ENCODE measurements at places on chromosomes 3 and 15. TPM values are rescaled to one million over a fixed set of nuclear protein-coding genes. Genes with fewer than 3 reads are reported as not detected.

- peak; percentile 1 for DNase-seq
Measured at GRCh38 chr15:62706317-62706716, 336.2 kb upstream of the TPM1 start.

DNA sequence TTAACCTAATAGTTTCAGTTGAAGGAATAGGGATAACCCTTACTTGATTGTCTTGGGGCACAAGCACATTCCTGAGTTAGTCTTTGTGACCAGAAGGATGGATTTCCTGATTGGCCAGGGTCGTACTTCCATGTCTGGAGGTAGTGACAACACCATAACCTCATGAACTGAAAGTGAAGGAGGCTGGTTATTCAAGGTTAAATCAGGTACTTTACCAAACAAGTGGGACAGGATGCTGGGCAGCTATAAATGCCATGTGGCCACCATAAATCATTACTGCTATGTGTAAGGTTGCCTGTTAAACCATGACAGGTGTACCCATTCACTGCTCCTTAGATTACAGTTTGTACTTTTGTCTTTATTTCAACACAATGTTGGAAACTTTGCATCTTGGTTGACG, 128.3 kb upstream of the SAMMSON start:
- DNase-seq: no peak

- no peak for DNase-seq
Measured at GRCh38 chr3:157376603-157377300, 59.9 kb upstream of the PTX3 start.

- DNase-seq: no peak
Measured at GRCh38 chr15:43493703-43494472, 932 bp upstream of the TP53BP1 start.

DNA sequence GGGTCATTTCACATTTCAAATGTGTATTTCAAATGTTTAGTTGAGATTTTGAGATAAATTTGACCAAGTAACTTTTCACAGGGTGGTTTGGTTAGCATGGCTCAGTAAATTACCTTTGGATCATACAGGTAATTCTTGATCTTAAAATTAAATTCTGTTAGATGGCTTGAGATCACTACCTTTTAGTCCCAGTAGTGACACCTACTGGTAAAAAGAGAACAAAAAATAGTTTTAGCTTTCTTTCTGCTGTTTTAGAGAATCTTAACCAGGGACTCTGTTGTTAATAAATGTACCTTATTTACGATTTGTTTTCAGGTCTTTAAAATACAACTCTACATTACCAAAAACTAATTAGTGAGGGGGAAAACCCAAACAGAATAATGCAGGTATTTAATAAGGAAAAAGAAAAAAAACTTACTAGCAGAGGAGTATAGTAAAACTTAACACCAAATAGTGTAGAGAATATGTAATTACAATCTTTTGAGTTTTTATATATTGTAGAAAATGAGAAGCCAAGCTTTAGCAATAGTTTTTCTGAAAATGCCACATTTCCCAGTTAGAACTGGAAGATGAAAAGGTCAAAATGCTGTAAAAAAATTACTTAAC, 620.3 kb upstream of the AGTR1 start:
- no peak for DNase-seq

- no peak for DNase-seq
Measured at GRCh38 chr3:55893045-55893664, 406.0 kb upstream of the WNT5A start.

DNA sequence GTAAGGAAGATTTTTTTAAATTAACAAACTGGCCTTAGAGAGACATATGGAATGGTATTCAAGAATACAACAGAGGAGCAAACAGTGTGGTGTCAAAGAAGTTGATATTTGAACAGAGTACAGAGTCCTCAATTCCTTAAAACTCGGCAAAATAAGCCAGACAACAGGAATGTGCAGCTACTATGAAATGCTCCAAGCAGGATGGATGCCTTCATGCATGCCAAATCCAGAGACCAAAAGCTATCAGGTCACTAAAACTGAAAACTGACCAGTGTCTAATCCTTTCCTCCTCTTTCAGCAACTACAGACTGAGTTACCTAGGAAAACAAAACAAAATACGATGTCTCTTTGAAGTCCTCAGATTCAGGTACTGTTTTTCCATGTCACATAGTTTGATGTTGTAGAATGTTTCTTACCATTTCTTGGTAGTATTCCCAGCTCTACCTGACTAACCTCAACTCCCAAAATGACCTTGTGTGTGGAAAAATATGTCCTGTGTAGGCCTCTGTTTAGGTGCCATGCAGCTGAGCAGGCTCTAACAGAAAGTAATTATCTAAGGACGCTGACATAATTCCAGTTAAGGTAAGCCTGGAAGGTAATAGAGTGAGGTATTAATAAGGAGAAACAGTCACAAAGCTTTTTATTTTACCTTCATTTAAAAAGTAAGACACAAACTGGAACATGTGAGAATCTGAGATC, 46.9 kb downstream of the TBL1XR1 start:
- no peak for DNase-seq

DNA sequence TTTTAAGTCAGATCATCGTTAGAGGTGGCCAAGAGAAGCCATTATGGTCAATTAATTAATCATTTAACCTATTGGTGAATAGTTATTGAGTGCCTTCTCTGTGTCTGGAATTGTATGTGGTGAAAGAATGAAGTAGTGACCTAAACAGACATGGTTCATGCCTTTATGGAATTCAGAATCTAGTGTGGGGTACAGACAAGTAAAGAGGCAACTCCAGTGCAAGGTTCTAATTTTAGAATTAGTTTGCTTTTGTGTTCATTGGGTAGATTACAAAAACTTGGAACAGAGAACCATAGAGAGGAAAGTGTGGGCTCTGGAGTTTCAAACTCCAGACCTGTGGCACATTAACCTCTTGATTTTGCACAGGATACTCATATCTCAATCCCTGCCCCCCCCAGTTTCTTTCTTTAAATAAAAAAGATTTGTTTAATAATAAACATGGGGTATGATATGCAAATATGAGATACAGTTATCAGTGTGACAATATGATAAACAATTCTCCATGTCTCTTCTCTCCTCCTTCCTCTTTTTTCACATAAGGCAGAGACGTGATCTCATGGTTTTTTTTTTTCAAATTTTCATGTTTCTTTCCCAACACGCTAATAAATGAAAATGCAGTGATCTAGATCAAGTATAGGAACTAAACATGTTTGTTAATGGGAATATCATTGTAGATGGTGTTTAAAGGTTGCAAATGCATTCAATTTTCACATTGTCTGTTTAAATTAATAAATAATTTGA, 117.9 kb downstream of the MITF start:
- DNase-seq: no peak

DNA sequence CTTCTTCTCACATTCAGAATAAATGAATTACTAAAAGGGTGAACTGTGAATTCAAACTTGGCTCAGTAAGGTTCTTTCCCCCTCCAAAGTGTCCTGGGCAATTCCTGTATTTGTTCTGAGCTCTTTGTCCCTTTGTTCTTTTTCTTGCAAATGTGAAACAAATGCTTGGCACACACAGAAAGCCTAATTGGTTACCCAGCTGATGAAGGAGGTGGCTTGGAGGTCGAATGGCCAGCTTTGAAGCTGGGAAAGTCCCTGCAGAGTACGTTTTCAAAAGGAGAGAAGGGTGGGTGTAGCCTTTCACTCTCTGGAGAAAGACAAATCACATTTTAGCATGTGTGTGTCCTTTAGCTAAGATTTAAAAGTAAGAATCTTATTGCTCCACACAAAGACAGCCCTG, 154.4 kb downstream of the PEX5L start:
- peak; percentile 6 for DNase-seq

DNA sequence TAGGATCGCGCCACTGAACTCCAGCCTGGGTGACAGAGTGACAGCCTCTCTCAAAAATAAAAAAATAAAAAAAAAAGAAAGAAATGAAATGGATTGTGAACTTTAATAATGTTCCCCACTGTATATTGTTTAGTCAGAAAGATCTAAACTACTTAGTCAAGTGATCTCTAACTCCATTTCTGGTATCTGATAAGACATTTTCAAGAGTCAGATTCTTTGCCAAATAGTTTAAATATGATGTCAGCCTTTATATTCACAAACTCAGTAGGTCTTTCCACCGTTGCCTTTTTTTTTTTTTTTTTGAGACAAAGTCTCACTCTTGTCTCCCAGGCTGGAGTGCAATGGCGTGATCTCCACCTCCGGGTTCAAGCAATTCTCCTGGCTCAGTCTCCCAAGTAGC, 29.0 kb upstream of the OSBPL11 start:
- DNase-seq: no peak

DNA sequence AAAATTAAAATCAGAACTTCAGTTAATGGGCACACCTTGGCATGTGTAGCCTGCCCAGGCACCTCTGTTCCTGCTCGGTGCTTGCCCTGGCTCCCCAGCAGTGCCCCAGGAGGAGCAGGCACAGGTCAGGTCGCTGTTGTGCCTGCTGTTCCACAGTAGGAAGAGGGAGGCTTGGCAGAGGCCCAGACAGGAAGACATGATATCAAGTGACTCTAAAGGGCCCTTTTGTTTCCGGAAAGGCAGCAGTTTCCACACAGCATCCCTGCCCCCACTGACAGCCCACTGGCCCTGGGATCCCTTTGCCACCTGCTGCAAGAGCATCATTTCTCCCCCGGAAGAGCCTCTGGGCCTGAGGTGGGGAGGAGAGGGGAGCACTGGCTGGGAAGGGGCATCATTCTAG, 40.5 kb upstream of the HES1 start:
- peak; percentile 36 for DNase-seq

GRCh38 chr3:111531446-111531845, 10.6 kb upstream of the CD96 start:
- no peak for DNase-seq

- no peak for DNase-seq
Measured at GRCh38 chr3:141346839-141347238, 21.5 kb upstream of the ZBTB38 start.

DNA sequence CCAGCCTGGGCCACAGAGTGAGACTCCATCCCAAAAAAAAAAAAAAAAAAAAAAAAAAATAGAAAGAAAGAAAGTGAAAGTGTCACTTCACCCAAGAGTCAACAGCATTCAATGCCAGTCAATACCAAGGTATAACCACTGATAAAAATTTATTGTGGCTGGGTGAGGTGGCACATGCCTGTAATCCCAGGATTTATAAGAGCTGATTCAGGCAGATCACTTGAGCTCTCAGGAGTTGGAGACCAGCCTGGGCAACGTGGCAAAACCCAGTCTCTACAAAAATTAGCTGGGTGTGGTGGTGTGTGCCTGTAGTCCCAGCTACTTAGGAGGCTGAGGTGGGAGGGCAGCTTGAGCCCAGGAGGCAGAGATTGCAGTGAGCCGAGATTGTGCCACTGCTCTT, 46.5 kb upstream of the PIK3CB start:
- no peak for DNase-seq

GRCh38 chr3:12458901-12459300, 25.4 kb upstream of the TSEN2 start:
- DNase-seq: no peak

DNA sequence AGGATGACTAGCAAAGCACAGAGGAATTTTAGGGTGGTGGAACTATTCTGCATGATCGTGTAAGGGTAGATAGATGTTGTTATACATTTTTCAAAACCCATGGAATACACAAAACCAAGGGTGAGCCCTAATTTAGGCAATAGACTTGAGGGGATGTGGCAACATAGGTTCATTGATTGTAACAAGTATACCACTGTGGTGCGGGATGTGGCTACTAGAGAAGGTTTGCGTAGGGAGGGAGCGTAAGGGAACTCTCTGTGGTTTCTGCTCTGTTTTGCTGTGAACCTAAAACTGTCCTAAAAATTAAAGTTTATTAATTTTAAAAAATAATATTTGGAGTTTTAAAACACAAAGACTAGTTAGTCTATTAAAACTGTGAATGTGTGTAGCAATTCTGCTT, 202.8 kb downstream of the PLCL2 start:
- no peak for DNase-seq

- DNase-seq: no peak
Measured at GRCh38 chr15:64808785-64809453, 16.5 kb downstream of the PIF1 start.

GRCh38 chr15:80582816-80583423, 112.2 kb upstream of the ABHD17C start:
- no peak for DNase-seq

DNA sequence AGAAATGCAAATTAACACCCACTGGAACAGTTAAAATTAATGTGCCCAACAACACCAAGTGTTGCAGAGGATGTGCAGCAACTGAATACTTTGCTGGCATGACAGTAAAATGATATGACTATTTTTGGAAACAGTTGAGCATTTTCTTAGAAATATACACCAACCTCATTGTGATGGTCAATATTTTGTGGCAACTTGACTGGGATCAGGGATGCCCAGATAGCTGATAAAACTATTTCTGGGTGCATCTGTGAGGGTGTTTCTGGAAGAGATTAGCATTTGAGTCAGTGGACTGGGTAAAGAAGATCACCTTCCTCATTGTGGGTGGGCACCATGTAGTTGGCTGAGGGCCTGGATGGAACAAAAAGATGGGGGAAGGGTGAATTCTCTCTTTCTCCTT, 57.9 kb downstream of the RPLP1 start:
- no peak for DNase-seq

GRCh38 chr15:70222606-70223005, 124.9 kb upstream of the TLE3 start:
- no peak for DNase-seq

DNA sequence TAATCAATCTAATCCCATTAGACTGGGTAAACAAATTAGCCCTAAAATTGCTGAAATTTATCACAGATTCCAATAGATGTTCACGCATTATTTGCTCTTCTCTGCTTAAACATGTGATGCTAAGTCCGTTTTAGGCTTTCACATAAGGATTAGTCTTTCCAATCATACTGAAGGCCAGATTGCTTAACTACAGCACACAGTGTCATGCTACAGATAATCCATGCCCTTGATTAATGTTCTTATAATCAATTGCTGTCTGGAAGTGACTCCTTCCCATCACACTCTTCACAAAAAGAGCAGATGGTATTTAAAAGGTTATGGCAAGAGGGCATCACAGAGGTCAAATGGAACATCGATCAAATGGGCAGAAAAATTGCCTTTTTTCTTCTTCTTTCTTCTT, 471.5 kb upstream of the ROBO1 start:
- DNase-seq: no peak

GRCh38 chr3:73432023-73432705, 192.6 kb downstream of the PDZRN3 start:
- no peak for DNase-seq

Gene WDR93
- polyA plus RNA-seq: 1.9 TPM

Gene RAB7A
- 215 TPM for polyA plus RNA-seq

Gene ITIH4
- 9.4 TPM for polyA plus RNA-seq

Gene TMC3
- 0.13 TPM for polyA plus RNA-seq

Gene TMCO5A
- not detected for polyA plus RNA-seq
